ENCODE measurements at places on chromosomes 7 and 10. TPM values are rescaled to one million over a fixed set of nuclear protein-coding genes. Genes with fewer than 3 reads are reported as not detected.

- DNase-seq: peak; percentile 79
These were observed 304.2 kb downstream of the PCDH15 start for GRCh38 chr10:54496852-54497251.

GRCh38 chr7:75957021-75957736, 37.2 kb downstream of the TMEM120A start:
- no peak for DNase-seq

DNA sequence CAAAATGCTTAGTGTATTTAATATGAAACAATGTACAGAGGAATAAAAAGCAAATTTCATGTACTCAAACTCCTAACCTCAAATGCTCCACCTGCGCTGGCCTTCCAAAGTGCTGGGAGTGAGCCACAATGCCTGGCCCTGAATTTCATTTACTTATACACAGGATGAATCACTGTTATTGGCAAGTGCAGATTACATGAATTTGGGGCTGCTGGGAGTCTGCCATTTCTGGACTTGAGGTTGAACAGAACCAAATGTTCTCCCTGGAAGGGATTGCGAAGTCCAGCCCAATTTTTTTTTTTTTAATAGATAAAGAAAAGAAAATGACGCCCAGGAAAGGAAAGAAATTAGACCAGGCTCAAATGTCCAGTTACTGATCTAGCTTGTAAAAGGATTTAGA, 6.8 kb upstream of the CSTF2T start:
- no peak for DNase-seq

GRCh38 chr7:50349963-50350944, 45.7 kb downstream of the IKZF1 start:
- DNase-seq: no peak

- DNase-seq: no peak
These were observed 1184.9 kb upstream of the C7orf33 start for GRCh38 chr7:147405621-147406020.

- DNase-seq: no peak
These were observed 932.5 kb downstream of the GATA3 start for GRCh38 chr10:8986975-8987374.

DNA sequence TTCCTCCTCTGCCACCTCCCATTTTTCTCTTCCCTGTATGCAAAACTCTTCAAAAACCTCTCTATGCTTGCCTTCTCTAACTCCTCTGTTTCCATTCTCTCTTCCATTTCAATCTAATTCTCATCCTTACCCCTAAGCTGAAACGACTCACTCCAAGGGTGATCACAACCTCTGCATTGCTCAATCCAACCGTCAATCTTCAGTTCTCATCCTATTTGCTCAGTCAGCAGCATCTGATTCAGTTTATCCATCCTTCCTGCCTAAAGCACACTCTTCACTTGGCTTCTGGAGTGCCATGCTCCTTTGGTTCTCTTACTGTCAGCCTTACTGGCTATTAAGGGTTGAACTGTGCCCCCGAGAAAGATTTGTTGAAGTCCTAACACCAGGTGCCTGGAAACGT, 163.5 kb upstream of the NEBL start:
- DNase-seq: no peak

DNA sequence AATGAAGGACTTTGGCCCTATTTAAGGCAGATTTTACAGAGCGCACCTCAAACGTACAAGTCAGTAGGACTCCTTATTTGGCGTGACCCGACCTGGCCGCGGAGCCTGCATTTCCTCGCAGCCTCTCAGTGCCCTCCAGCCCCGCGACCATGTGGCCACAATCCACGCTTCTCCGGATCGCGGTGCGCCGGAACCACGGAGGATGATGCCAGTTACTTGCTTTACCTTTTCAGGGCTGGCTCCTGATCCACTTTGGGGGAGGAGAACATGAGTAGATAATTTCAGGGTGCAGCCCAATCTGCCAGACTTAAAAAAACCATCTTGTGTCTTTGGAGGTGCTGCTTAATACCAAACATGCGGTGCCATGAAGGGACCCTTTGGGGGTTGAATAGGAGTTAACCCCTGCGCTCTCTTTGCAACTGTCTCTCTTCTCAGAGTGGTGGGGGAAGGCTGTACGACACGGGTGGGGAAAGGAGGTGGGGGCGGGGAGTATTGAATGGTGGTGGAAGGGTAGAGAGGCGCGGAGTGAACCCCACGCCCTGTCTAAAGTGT, 1.5 kb downstream of the FRAT1 start:
- no peak for DNase-seq

DNA sequence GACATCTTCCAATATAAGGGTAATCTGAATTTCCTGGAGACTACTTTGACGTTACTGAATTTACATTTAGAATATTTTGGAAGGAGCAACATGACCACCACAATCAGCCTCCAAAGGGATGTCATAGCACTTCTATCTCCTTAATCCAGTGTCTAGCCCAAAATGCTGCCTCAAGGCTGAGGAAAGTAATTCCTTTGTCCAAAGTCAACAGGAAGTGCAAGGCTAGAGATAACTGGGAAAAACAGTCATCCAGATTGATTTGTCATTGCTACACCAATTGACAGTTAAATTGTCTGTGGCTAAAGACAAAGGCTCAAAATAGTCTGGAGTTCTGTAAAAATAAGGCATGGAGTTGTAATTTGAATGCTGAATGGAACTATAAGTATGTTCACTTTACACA, 3.9 kb upstream of the TFPI2 start:
- no peak for DNase-seq

DNA sequence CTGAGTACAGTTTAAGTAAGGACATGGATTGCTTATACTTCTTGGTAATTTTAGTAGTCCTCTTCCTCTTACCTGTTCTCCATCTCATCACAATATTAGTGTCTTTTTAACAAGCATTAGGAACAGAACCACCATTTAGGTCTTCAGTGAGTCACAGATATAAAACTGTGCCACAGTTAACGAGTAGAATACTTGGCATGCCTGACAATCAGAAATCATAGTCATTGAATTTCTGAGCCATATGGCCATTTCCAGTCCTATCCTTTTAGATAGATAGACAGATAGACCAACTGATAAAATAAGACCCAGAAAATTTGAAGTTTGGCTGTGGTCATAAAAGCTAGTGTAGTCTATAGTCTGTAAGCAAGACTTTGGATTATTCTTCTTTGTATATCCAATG, 71.1 kb downstream of the GBF1 start:
- no peak for DNase-seq

- DNase-seq: peak; percentile 42
These were observed 44.9 kb downstream of the MINDY3 start for GRCh38 chr10:15815242-15815885.

DNA sequence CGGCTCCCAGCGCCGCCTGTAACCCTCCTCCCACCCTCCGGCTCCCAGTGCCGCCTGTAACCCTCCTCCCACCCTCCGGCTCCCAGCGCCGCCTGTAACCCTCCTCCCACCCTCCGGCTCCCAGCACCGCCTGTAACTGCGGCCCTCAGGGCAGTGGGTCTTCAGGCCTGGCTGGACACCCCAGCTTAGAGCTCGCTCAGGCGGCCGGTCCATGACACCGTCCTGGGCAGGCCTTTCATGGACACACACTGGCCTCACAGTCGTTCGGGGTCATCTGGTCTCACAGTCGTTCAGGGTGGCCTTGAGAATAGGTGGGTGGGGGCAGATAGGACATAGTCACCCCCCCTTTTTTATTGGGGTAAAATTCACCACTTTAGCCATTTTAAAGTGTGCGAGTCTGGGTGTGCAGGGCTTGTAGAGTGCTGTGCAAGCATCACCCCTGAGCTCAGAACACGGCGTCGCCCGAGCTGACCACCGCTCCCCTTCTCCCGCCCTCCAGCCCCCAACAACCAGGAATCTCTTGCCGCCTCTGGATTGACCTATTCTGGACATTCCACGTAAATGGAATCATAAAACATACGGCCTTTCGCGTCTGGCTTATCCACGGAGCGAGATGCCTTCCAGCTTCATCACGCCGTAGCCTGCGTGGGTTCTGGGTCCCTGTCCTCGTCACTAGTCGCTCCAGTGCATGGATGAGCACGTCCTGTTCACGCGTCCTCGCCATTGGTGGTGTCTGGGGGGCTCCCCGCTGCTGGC, 41.1 kb upstream of the CFAP46 start:
- no peak for DNase-seq

DNA sequence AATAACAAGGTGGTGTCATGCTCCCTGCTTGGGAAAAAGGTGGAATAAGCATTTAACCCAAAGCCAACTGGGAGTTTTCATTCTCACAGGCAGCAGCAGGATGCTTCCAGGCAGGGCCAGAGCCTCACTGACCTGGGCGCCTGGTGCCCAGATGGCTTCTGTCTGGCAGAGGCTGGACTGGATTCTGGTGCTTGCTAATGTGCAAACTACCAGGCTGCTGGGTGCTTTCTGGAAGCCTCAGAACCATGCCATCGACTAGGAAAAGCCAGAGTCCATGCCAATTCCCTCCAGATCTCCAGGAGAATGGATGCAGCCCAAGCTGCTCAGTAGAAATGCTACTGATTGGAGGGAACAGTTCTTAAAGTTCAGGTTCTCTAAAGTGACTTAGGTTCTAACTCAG, 36.2 kb downstream of the VIPR2 start:
- DNase-seq: no peak

- peak; percentile 26 for DNase-seq
These were observed 863 bp downstream of the CALD1 start for GRCh38 chr7:134780166-134780828.

DNA sequence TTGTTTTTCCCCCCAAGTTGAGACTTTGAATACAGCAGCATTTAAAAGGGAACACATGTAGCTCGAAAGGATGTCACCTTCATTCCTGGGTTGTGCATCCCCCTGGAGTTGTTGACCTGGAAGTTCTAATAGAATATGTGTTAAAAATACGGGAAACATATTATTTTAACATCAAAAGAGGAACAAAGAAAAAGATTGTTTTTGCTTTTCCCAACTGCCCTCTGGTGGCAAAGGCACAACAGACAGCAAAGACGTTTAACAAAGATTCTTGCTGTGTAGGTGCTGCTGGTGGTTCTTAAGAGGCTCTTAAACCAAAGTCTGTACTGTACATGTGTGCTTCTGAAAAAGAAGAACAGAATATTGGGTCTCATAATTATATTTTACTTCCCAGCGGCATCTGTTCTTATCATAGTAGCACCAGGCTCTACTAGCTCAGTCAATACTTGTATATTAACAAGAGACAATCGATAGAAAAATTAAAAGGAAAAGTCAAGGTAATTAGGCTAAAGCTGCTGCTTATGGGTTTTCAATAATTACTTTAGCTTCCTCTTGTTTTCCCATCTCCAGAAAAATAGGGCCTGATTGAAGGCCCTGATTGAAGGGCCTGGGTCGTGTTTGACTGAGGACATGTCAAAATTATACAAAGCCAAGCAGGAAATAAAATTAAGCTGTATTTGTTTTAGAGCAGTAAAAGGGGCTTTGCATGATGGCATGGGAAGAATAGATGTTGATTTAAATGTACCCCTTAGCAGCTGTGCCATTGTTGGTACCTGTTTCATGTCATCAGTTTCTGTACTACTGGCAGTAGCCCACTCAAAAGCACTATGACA, 384.2 kb upstream of the LRGUK start:
- peak; percentile 48 for DNase-seq

DNA sequence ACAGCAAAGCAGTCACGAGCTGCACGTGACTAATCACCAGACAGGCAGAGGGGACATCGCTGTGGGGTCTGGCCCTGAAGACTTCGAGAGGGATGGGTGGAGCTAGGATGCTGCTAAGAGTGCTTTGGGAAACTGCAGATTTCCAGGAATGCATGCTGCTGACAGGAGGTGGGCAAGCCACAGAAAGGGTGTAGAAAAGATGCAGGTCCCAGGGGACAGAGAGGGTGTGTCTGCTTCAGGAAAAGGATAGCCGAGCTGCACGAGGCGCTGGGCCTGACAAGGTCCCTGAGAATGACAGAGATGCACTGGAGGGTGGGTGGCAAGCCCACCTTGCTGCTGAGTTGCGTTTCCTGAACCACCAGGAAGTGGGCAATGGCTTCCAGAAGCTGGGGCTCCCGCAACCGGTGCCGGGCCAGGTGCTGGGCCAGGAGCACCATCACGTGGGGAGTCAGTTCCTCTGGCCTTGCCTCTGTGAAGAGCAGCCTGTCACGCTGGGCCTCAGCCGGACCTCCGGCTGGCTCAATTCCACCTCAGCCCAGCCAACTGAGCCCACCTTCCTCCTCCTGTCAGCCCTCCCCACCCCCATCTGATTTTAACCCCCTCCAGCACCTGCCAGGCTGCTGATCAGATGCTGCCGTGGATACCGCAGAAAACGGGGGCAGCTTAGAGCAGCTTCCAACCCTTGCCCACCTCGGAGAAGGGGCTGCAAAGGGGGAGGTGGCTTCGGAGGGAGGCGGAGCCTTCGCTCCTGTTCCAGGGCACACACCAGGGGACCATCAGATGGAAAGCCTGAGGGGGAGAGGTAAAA, 2.2 kb downstream of the FASTK start:
- DNase-seq: no peak

DNA sequence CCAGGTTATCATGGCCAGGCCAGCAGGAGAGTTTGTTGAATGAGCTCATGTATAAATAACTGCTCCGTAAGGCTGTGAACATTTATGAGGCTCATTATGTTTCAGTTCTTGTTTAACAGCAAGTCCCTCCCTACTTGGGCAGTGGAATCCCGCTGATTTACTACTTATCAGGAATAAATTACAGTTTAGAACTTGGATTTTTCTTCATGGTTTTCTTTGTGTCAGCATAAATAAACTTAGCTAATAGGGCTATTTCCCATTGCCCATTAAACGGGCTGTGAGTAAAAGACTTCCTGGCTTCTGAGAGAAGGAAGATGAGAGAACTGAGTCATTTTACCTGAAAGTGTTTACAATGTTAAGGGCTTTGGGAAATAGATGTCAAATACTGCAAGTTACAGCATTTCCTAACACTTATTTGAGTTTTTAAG, 701.6 kb upstream of the ANKRD30A start:
- DNase-seq: peak; percentile 27

DNA sequence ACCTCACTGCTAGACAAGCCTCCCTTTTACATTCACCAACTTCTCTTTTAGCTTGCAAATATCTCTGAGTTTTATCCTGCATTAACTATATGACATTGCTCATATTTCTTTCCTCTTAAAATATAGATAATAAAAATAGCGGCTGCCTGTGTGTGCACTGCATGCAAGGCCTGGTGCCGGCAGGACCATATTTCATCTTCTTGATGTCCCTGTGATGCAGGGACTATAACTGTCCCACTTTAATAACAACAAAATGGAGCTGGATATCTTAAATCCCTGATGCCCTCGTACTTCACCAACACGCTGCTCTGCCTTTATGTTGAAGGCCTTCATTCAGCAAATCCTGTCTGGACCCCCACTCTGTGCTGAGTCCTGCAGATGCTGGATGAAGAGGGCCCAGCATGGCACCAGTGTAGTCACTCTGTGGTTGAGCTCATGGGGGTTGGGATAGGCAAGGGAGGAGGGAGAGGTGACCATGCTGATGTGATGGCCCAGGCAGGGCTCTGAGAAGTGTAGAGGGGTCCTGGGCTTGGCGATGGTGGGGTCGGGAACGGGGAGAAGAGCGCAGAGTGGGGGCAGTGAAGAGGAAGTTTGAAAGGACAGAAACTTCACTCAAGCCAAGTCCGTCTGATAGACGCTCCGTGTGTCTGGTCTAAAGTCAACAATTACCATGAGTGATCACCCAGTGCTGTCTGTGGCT, 40.4 kb downstream of the C10orf90 start:
- DNase-seq: no peak

The C7orf57 gene
- not detected for polyA plus RNA-seq

The STAG3 gene
- polyA plus RNA-seq: 0.29 TPM

The SPDYE6 gene
- not detected for polyA plus RNA-seq

The TSPAN33 gene
- polyA plus RNA-seq: 0.32 TPM

The MRLN gene
- not detected for polyA plus RNA-seq

Data from endothelial cell of umbilical vein (primary cell).